ENCODE measurements at places on chromosomes 4 and X.

DNA sequence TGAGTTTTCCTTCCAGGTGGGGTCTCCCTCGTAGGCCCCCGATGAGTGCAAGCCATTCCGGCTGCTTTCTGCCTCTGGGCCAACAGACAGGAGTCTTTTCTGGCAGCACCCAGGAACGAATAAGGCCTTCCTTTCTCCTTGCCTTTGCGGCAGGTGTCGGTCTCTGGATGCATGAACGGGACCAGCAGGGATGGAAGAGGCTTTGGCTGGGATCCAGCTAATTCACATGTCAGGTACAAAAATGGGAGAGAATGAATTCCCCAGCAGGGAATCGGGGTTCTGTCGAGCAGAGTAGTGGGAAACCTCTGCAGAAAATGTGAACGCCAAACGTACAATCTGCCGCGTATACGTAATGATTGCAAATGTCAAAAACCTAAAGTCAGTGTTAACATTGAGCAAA, 146.1 kb upstream of the TBL1X start:
- no peak for DNase-seq

DNA sequence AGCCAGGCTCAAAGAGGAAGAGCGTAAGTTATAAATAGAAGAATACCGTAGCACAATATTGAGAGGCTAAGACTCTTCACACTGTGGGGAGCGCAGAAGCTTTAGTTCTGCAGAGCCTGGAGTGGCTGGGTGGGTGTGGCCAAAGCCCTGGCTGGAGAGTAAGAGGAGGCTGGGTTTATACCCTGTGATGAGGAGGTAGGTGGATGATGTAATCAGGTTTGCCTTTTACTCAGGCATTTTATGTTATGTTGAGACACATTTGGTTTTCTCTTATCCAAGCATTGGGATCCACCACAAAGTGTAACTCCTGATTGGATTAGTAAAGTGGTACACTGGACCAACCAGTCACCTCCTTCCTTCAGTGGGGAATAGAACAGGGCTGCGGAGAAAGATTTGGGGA, 13.9 kb downstream of the CDS1 start:
- DNase-seq = no peak

- DNase-seq = no peak
These were observed 1.1 kb downstream of the RAB39B start for GRCh38 chrX:155262970-155263754.

DNA sequence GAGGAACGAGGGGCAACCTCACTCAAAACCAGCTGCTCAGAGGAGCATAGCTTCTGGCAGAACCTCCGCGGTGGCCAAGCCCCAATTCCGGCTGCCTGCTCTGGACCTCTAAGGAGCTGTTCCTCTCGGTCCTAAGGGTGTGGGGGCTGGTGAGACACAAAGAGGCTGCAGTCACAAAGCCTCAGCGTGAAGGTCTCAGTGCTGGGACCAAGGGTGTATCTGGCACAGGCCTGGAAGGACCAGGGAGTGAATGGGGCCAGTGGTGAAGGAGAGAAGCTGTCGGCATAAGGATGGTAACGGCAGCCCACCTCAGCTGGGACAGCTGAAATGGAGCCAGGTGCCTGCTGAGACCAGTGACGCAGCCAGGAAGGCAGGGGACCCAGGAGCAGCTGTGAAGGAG, 5.3 kb downstream of the PDE6B start:
- no peak for DNase-seq

- DNase-seq = no peak
These were observed 1027.0 kb downstream of the ARAP2 start for GRCh38 chr4:35217331-35217730.

GRCh38 chr4:146793727-146794126, 151.9 kb downstream of the TTC29 start:
- DNase-seq = no peak

DNA sequence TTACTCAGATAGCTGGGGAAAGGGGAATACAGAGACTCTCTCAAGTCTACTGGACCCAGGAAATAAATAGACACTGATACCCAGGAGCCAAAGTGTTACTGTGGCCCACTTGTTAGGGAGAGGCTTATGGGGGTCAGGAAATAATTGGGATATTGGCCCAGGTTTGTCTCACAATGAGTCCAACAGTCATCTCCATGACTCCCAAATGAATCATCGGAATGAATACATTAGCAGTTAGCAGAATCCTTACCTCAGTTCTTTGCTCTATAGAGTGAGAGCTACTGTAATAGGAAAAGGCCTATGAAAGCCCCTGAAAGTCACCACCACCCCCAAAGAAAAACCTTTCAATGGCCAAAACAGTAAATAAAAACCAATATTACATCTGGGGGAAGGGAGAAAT, 42.4 kb upstream of the ARHGEF6 start:
- DNase-seq = no peak

- DNase-seq = no peak
These were observed 63.5 kb upstream of the COL25A1 start for GRCh38 chr4:109365939-109366338.
